ENCODE measurements at places on chromosomes 7 and 10.

- DNase-seq: no peak
These were observed 130.8 kb downstream of the ZNF467 start for GRCh38 chr7:149642589-149642988.

DNA sequence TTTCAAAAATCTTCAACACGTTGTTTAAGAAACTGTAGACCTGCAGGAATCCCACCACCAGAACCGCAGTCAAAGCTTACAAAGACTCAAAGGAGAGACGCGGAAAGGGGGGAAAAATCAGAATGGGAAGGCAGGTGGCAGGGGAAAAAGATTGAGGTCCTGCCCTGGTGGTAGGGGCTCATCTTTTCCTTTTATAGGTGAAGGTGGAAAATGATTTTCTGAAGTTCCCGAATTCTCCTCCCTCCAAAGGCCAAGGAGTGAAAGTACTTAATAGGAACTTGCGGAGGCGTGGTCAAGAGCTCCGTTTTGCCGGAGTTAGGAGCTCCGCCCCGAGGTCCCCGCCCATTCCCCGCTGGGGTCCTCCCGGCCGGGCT, 724 bp downstream of the BBIP1 start:
- DNase-seq: peak; percentile 99

- DNase-seq: no peak
These were observed 22.4 kb downstream of the PRSS2 start for GRCh38 chr7:142793156-142793555.

DNA sequence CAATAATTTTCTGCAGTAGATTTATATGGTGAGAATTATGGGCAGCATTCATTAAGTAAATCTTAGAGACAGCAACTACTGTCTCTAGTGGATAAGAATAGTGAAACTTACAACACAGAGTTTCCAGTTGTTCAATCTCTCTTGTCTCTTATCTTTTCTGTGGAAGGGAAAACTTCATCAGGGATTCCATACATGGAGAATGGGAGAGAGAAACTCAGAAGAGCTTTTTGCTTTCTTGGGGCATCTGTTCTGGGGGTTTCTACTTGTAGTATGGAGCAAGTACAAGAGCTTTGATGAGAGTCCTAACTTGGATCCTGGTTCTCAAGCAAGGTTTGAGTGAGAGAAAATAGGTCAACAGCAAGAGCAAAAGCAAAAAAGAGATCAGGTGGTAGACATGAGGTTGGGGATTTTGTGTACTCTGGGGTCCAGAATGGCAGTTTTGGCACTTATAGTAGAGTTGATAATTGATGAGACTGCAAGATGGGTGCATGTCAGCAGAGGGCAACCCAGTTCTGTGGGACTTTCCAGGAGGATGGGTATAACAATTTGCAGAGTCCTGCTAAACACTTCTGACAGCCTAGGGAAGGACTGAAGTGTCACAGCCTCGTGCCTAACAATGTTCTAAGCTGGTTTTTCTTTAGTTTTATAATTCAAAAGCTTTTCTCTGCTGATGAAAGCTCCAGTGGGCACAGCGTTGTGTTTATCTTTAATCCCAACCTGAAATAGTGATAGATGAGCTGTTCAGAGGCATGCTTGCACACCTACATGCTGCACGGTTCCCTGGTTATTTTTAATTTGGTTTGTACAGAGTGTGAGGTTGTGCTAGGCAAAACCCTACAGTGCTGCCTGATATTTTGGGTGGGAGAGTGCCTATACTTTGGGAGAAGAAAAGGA, 32.0 kb upstream of the STRIP2 start:
- DNase-seq: no peak

DNA sequence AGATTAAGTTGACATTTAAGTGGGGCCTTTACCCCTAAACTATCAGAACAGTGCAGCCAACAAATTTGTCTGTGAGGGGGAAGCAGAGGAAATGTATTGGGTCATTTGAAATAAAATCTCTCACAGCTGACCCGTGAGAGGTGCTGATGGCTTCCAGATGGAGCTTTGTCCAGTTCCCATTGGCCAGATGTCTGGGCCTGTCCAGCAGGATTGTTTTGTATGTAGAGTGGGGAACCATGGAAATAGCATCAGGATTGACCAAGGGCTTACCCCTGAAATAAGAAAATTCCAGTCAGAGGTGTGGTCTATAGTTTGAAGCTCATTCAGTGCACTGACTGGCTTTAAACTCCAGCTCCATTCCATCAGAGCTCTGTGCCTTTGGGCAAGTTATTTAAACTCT, 50.6 kb downstream of the INHBA start:
- no peak for DNase-seq

GRCh38 chr10:27285093-27285492, 44.5 kb upstream of the ACBD5 start:
- peak; percentile 1 for DNase-seq

DNA sequence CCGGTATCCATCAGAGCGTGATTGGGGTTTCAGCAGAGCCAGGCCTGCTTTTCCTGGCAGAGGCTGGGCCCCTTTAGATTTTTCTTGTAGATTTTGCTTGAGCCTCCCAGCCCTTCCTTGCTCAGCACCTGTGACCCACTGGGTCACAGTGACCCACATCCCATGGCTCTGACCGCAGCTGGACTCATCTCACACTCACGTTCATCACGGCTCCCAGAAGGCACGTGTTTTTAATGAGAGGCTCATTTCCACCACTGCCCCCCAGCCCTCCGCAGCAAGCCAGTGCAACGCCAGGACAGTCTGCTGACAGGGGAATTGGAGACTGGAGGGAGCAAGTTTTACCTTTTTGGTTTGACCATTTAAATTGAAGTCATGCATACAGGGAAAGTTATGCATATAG, 155.7 kb downstream of the CUX1 start:
- DNase-seq: no peak

GRCh38 chr7:139494835-139495579, 11.5 kb upstream of the KLRG2 start:
- no peak for DNase-seq

GRCh38 chr7:117269417-117269816, 53.4 kb downstream of the WNT2 start:
- DNase-seq: peak; percentile 44

- DNase-seq: no peak
These were observed 159.3 kb downstream of the ST7 start for GRCh38 chr7:117112640-117113039.

DNA sequence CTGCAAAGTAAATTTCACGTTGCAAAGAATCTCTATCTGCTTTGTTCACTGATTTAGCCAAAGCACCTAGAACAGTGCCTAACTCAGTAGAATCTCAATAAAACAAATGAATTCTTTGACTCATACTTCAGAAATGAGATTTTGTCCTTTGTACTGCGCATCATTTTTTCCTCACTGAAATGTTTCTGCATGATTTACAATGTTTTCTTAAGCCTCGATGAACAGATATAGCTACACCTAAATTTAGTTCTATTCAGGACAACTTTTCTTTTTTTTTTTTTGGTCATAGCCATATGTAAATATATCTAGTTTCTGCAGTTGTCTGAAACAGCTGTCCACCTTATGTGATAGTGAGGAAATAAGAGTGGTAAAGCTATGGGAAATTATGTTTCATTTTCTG, 15.3 kb downstream of the GNAT3 start:
- DNase-seq: no peak

- DNase-seq: peak; percentile 50
These were observed 110.3 kb upstream of the ANLN start for GRCh38 chr7:36279200-36279925.

DNA sequence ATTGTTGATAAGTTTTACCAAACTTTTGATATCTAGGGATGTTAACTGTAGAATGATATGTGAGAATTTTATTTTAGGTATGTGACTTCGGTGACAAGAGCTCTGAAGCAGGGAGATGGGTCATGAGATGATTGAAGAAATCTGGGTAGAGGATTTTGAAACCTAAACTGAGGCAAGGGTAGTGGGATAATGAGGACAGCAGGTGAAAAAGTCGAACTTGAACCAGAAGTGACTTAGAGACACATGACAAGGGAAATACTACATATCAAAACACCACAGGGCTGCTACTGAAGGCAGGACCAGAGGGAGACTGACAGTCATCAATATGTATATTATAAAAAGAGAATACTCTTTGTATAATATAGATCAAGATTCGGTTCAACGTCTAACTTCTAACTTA, 113.2 kb downstream of the WDFY4 start:
- DNase-seq: no peak

GRCh38 chr7:95596198-95597063, at the start of gene PDK4:
Gene PDK4 (minus strand): TSS chr7:95596516. CDS start chr7:95596293, 223 bp downstream.
- peak; percentile 91 for DNase-seq

DNA sequence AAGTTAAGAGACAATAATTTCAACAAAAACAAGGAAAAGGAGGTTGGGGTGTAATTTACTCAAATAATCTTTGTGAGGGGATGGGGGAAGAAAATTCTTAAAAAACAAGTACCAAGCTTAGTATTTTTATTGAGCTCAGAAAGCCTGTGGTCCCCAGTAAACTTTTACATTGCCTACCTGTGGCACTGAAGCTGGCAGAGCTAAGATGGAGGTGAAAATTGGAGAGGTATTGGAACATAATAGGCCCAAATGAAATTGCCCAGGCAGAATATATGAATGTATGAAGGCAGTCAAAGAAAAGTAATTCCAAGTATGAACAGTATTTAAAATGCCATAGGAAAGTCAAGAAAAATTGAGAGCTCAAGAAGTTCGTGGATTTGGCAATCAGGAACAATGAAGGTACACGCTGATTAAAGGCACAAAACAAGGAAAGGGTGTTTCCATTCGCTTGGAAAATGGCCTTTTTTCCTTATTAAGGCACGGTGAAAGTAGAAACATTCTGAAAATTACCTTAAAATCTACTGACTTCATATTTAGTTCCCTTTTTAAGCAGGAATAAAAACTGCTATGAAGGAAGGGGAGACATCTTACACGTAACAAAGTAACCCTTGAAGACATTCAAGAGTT, 3.4 kb upstream of the KMT2E start:
- DNase-seq: no peak

Measured in umbilical cord (tissue), 2 donors.